ENCODE measurements at places on chromosomes 16 and 17. TPM values are rescaled to one million over a fixed set of nuclear protein-coding genes. Genes with fewer than 3 reads are reported as not detected.

Gene RHBDL1
- 4.1 TPM for total RNA-seq

Gene LGALS9B
- not detected for total RNA-seq

Gene CD300H
- total RNA-seq, result not detected

Gene ELMO3
- 1.2 TPM for total RNA-seq

- no peak for DNase-seq
These were observed 177.9 kb downstream of the SEC14L1 start for GRCh38 chr17:77318491-77319210.

DNA sequence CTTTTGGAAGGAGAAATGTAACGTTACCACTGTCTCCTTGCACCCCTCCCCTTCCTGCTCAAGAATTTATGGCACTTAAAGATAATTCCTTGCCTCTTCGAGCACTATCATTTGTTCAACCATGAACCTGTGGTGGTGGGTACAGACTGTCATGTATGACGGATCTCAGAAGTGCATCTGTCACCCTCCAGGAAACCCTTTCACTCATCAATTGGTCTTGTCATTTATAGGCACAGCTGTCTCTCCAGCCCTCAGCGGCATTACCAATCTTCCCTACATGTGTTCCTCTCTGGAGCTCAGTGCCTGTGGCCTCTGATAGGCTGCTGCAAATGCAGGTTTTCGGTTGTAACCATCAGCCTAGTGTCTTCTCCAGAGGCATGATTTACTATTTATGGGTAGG, 15.0 kb downstream of the CNTNAP4 start:
- peak; percentile 7 for DNase-seq

Measured in spinal cord (tissue), 10 donors.